Ascending aorta (tissue), 2 donors: ENCODE measurements at places on chromosomes 12 and 14. TPM values are rescaled to one million over a fixed set of nuclear protein-coding genes. Genes with fewer than 3 reads are reported as not detected.

GRCh38 chr12:11856971-11857370 is 207.5 kb downstream of the ETV6 start:
- no peaks in the 10 kb centered on the region for H3K27me3 ChIP-seq
- no peak for DNase-seq
- H3K27ac ChIP-seq: peak overlapping the region; percentile 7
- H3K4me3 ChIP-seq: no peak overlapping the region

- DNase-seq: no peak
- peaks cover 15% of the 10 kb centered on the region for H3K4me1 ChIP-seq
- no peak overlapping the region for H3K4me3 ChIP-seq
- H3K27me3 ChIP-seq: no peaks in the 10 kb centered on the region
Observed at GRCh38 chr14:90741682-90741946, 74.6 kb downstream of the TTC7B start.

- peaks cover 3% of the 10 kb centered on the region for H3K4me1 ChIP-seq
- no peak overlapping the region for H3K4me3 ChIP-seq
- no peak for DNase-seq
- H3K27ac ChIP-seq: peak overlapping the region; percentile 62
- H3K36me3 ChIP-seq: no peaks in the 10 kb centered on the region
Observed at GRCh38 chr12:62693376-62694050, 226.9 kb downstream of the MON2 start.

DNA sequence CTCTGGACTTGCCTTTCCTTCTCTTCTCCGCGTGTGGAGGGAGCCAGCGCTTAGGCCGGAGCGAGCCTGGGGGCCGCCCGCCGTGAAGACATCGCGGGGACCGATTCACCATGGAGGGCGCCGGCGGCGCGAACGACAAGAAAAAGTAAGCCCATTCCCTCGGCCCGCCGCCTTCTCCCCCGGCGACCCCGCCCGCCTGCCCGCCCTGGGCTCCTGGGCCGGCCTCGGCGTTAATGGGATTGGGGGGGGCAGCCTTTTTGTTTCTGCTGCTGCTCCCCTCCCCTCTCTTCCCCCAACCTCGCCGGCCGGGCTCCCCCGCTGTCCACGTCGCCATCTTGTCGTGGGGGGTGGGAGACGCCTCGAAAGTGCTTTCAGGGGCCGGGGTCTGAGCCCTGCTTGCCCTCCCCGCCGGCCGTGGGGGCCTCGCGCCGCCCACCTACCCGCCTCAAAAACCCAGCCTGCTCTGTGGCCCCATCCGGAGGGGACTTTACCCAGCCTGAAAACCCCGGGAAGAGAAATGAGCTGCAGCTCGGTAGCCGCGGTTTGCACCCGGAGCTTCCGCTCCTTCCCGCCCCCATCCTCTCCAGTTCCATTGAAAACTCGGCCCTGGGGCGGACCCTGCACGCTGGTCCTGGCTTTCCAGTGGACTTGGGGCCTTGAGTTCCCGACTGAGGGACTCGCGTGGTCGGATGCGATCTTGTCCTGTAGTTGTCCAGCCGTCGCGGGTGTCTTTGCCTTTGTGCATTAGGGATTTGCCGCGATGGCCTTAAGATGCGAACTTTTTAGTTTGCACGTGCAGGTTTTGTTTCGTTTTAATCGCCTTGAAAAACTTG is 598 bp downstream of the HIF1A start:
- peaks cover 6% of the 10 kb centered on the region for H3K4me1 ChIP-seq
- peak overlapping the region; percentile 95 for H3K4me3 ChIP-seq
- peak; percentile 12 for DNase-seq
- no peaks in the 10 kb centered on the region for H3K36me3 ChIP-seq

GRCh38 chr14:63192085-63192484 is 12.2 kb upstream of the RHOJ start:
- H3K4me3 ChIP-seq: no peak overlapping the region
- DNase-seq: no peak
- no peak overlapping the region for H3K27ac ChIP-seq
- no peaks in the 10 kb centered on the region for H3K27me3 ChIP-seq

GRCh38 chr12:124148481-124149273 is 146.2 kb upstream of the RFLNA start:
- no peaks in the 10 kb centered on the region for H3K27me3 ChIP-seq
- DNase-seq: no peak
- no peak overlapping the region for H3K4me3 ChIP-seq
- H3K27ac ChIP-seq: no peak overlapping the region
- no peaks in the 10 kb centered on the region for H3K36me3 ChIP-seq

- no peaks in the 10 kb centered on the region for H3K27me3 ChIP-seq
- H3K4me3 ChIP-seq: peak overlapping the region; percentile 65
- H3K36me3 ChIP-seq: no peaks in the 10 kb centered on the region
- H3K4me1 ChIP-seq: peaks cover 7% of the 10 kb centered on the region
Observed at GRCh38 chr14:52314595-52315354, 663 bp downstream of the PTGER2 start.

- H3K27ac ChIP-seq: no peak overlapping the region
- peaks cover 23% of the 10 kb centered on the region for H3K4me1 ChIP-seq
- H3K4me3 ChIP-seq: peak overlapping the region; percentile 63
- no peak for DNase-seq
- H3K36me3 ChIP-seq: no peaks in the 10 kb centered on the region
Observed at GRCh38 chr12:57764662-57765002, 2.2 kb downstream of the CYP27B1 start.

DNA sequence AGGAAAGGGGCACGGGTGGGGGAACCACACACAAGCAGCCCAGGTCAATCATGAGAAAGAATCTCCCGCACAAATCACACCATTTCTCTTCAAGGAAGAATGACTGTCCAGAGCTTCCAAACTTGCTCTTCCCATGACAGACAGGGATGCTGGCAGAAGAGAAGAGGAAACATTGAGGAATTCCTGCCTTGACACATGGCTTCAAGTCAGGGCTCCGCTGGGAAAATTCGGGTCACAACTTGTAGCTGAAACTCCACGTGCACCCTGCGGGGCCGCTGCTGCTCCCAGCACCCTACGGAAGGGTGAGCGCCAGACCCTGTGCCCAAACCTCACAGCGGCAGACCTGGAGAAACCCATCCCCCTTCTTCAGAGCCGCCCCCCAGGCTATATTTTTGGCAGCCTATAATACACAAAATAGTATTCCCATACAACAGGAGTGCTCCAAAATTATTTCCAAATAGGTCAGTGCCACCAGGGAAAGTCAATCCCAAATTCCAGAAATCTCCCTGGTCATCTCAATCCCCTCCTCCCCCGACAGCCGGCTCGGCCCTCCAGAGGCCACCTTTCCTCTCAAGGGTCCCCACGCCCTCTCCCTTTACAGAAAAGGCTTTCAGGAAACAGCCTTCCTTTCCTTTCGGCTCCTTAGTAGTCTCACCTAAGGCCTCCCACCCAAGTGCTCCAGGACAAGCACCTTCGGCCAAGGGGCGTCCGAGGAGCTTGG is 1.3 kb downstream of the TMEM132D start:
- no peak for DNase-seq
- no peaks in the 10 kb centered on the region for H3K36me3 ChIP-seq
- no peaks in the 10 kb centered on the region for H3K4me1 ChIP-seq
- H3K27me3 ChIP-seq: no peaks in the 10 kb centered on the region

- H3K36me3 ChIP-seq: no peaks in the 10 kb centered on the region
- DNase-seq: no peak
- H3K4me1 ChIP-seq: no peaks in the 10 kb centered on the region
- H3K4me3 ChIP-seq: peak overlapping the region; percentile 53
- H3K27me3 ChIP-seq: peaks cover 4% of the 10 kb centered on the region
Observed at GRCh38 chr12:107318556-107318805, 225.1 kb upstream of the CRY1 start.

- H3K27me3 ChIP-seq: no peaks in the 10 kb centered on the region
- no peak for DNase-seq
- no peak overlapping the region for H3K4me3 ChIP-seq
- no peaks in the 10 kb centered on the region for H3K36me3 ChIP-seq
Observed at GRCh38 chr14:61860294-61860918, 98.2 kb downstream of the SNAPC1 start.

DNA sequence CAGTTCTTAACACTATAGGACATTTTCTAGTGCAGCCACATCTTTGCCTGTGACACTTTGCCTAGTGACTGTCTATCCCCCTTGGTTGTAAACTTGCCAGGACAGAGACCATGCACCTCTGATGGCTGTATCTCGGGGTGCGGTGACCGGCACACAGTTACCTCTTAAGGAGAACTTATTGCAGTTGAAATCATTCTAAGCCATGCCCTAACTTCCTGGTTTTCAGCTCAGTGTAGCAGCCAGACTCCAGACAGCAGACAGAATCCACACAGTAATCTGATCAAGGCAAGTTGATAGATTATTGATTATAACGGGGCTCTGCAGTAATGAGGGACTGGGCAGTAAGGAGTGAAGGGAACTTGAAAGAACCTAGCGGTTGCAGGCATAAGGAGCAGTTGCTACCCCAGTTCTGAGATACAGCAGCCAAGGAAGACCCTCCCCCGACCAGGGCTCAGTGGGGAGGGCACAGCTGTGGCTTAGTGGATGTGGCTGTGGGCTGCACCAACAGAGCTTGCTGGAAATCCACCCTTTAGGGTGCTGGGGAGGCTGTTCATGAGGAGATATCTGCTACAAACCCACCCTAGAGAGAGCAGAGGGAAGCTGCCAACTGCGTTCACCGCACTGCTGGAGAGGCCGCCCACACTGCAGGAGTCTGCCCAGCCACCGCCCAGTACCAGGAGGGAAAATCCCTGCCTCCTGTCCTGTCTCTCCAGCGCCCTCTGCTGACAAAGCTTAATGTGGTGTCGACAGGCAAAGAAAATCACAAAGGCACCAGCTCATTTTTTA is 58.2 kb upstream of the BEGAIN start:
- DNase-seq: no peak
- no peaks in the 10 kb centered on the region for H3K4me1 ChIP-seq
- H3K27ac ChIP-seq: no peak overlapping the region
- no peaks in the 10 kb centered on the region for H3K27me3 ChIP-seq
- H3K36me3 ChIP-seq: no peaks in the 10 kb centered on the region

DNA sequence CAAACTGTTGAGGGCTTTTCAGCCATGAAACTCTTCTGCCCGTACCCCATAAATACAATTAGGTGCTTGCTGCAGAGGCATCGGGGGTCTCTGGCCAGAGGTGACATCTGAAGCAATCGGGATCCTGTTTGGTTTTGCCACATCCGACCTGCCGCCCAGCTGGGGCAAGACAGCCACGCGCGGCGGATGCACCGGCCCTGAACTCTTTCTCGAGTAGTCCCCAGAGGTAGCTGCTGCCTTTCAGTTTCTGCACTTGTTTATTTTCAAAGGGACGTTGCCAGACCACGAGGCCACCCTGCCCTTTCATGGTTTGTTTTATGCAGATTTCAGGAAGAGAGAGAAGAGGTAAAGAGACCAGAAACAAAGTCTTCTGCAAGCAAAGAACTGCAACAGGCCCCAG is 10.6 kb upstream of the MLXIP start:
- no peaks in the 10 kb centered on the region for H3K36me3 ChIP-seq
- H3K27me3 ChIP-seq: no peaks in the 10 kb centered on the region
- peaks cover 14% of the 10 kb centered on the region for H3K4me1 ChIP-seq
- H3K27ac ChIP-seq: no peak overlapping the region
- no peak overlapping the region for H3K4me3 ChIP-seq
- DNase-seq: no peak

Gene HVCN1
- total RNA-seq: 1.3 TPM

Gene P2RX7
- 1.1 TPM for total RNA-seq

Gene EFS
- total RNA-seq: 38.1 TPM

Gene EFCAB11
- not detected for total RNA-seq

Gene GLI1
- total RNA-seq: 2.8 TPM

Gene BLTP3B
- 18.8 TPM for total RNA-seq

Gene C12orf50
- not detected for total RNA-seq

Gene KRT74
- total RNA-seq: not detected
